Testis (tissue), 5 donors: ENCODE measurements at places on chromosomes 16 and 17.

DNA sequence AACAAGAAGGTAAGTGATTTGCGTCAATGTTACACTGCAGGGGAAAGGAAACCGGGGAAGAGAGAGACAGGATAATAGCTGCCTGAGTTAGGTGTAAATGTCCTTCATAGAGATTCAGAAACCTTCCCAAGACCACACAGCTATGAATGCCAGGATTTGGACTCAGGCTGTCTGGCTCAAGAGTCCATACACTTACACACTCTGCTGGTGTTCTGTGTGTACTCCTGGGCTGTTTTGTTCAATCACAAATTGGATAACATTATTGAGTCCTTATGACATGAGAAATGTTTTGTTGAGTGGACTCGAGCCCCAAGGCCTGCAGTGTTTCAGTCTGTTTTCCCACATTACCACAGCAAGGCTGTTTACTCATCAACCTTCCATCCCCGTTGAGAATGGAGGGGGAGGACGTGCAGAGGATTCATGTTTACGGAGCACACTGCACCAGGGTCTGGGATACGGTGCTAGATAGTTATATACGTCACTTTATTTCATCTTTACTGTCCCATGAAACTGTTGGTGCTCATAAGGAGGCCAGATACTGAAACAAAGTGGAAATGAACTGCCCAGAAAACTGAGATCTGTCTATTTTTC, 450.8 kb downstream of the HAPSTR1 start:
- no peak for DNase-seq

DNA sequence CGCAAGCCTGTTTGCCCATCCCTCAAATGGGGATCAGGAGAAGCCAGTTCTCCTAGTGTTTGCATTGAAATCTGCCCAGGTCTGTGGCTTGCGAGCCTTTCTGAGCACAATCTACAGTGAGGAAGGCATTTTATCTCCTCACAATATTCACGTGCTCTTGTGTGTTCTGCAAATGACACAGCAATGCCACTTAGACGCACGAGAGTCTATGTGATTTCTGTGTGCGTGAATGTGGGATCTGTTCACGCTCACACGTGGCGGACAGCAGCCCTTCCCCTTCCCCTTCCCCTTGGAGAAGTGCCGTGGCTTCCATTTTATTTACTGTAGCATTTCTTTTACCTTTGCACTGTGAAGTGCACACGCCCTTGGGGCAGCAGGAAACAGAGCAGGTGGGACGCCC, 17.7 kb upstream of the CBFA2T3 start:
- DNase-seq, result no peak

DNA sequence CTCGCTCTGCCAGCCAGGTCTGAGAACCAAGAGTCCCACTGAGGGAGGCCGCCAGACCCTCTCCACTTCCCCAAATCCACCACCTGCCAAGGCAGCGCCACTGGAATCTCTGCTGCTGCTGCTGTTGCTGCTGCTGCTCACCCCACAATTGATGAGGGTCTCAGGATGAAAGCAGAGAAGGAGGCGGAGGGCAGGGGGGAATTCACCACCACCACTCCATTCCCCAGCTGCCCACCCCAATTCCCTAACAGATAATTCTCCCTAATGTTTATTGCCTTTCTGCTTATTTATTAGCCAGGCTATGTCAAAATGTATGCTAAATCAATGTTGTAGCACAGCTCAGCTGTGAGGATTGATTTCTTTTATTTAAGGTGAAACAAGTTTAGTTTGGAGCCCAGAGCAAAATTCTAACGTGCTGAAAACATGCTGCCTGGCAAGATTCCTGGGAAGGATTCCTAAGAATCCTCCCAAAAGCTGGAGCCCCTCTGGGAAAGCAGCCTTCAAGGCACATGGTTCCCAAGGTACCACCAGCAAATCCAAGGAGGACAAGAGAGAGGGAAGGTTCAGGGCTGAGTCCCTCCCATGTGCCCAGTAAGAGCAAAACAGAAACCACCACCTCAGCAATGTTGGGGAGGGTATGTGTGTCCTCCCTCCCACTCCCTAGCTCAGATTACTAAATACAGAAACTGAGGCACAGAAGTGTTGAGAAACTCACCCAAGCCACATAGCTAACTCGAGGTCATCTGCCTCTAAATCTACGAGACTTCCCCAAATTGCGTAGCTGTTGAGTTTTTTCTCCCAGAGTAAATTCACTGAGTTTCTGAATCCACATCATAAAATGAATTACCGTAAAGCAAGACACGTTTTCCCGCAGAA, 12.2 kb upstream of the CDH5 start:
- DNase-seq, result no peak

DNA sequence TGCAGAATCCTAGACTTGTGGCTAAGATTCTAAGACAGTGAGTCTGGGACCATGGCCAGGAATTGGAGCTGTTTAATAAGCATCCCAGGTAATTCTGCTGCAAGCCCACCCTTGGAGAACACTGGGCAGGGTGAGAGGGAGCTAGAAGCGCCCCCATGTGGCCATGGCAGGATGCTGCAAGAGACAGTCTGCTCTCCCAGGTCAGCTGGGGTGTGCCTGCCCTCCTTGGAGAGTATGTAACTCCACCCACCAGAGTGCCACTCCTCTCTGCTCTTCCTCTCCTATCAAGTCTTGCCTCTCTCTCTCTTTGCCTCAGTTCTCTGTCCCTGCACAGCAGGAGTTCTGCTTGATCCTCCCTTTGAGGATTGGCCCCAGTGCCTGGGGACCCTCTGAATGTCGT, 14.9 kb downstream of the RCVRN start:
- DNase-seq, result peak; percentile 65

GRCh38 chr17:27535178-27535928, 79.1 kb downstream of the KSR1 start:
- no peak for DNase-seq

- no peak for DNase-seq
Measured at GRCh38 chr17:61867033-61867432, 3.7 kb upstream of the BRIP1 start.
